Endodermal cell (in vitro differentiated cells): ENCODE measurements at places on chromosomes 7 and 10.

GRCh38 chr10:129102906-129103693, 363.9 kb upstream of the MGMT start:
- no peak for DNase-seq

DNA sequence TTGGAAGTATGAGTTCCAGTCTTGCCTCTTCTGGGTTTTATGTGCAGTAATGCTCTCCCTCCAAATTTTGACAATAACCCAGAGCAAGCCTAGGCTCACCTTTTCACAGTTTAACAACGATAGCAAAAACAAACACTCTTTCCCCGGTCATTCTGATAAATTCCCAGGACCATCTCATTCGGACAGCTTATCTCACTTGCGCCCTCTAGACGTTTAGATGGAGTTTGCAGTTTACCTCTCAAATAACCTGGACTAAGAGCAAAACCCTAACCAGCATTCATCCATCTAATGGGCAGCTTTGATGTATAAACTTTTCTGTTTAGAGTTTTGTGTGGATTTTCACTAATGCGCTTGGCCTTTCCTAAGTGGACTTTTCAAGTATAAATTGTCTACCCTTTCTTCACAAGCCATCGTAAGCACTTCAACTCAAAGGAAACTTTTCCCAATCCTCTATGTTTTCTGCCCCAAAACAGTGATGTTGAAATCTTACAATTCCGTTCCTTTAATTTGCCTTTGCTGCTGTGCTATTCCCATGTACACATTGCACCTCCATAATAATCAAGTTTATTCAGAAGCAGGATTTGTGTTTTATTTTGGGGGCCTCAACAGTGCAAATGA, 114.9 kb downstream of the HDAC9 start:
- DNase-seq, result peak; percentile 76

GRCh38 chr10:97116462-97117162, 69.1 kb downstream of the SLIT1 start:
- no peak for DNase-seq

- DNase-seq, result peak; percentile 76
Measured at GRCh38 chr7:150399421-150400007, 20.4 kb downstream of the ZNF775 start.

GRCh38 chr10:61970182-61971002, 68.9 kb downstream of the ARID5B start:
- DNase-seq, result no peak

GRCh38 chr10:49377256-49377655, 18.6 kb downstream of the DRGX start:
- no peak for DNase-seq

GRCh38 chr7:21414795-21415393, 13.0 kb upstream of the SP4 start:
- DNase-seq, result no peak

DNA sequence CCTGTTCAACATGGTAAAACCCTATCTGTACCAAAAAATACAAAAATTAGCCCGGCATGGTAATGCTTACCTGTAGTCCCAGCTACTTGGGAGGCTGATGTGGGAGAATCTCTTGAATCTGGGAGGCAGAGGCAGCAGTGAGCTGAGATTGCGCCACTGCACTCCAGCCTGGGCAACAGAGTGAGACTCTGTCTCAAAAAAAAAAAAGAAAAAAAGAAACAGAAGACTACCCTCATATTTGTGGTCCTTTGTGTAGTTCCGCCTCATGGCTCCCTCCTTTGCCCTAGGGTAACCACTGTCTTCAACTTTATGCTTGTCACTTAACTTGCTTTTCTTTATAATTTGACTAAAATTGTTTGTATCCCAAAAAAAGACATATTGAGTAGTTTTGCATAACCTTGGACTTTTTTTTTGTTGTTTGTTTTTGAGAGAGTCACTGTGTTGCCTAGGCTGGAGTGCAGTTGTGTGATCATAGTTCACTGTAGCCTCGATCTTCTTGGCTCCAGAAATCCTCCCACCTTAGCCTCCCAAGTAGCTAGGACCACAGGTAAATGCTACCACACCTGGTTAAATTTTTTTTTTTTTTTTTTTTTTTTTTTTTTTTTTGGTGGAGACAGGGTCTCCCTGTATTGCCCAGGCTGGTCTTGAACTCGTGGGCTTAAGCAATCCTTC, 3.7 kb downstream of the ZNF487 start:
- no peak for DNase-seq

DNA sequence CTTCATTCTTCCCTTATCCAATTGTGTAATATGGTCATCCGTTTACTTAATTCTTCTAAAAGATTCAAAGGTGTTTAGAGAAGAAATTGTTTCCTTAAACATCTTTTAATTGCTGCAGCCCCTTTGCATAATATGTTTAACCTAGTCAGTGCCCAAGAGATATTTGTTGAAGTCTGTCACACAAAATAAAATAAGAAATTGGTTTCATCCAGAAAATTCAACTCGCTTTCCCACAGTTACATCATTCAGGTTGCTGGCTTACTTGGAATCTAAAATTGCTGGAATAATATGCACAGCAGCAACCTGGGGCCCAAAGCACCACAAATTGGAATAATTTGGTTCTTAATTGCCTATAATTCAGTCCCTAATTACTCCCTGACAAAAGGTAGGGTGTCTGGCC, 155.1 kb upstream of the ETV1 start:
- no peak for DNase-seq

GRCh38 chr7:147857152-147858140, 733.1 kb upstream of the C7orf33 start:
- no peak for DNase-seq

DNA sequence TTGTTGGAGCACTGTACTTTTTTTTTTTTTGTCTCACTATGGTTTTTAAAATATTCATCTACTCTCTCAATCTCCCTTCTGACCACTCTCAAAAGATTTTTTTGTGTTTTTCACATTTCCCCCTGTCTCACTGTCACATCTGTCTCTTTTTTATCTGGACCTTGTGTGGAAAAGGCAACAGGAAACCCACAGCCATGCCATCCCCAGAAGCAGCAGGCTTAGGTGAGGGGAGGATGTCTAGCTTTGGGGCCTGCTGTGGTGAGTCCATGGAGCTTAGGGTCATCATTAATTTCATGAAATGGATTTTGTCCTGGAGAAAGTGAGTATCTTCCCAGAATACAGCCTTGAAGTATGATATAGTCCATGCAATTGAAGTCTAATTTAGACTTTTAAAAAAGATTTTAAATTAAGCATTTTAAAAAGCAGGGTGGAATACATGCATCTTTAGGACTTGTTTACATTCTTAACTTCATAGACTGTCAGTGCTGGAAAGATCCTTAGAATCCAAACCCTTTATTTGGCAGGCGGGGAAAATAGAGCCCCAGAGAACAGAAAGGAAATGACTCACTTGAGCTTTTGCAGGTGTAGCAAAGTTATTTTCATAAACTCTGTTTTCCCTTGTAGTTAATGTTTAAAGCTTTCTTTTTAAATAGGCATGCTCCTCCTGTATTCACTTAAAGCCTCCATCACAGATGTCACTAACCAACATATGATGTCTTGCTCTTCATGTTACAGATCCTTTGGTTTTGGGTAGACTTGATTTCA, 25.1 kb downstream of the MINDY4 start:
- no peak for DNase-seq

DNA sequence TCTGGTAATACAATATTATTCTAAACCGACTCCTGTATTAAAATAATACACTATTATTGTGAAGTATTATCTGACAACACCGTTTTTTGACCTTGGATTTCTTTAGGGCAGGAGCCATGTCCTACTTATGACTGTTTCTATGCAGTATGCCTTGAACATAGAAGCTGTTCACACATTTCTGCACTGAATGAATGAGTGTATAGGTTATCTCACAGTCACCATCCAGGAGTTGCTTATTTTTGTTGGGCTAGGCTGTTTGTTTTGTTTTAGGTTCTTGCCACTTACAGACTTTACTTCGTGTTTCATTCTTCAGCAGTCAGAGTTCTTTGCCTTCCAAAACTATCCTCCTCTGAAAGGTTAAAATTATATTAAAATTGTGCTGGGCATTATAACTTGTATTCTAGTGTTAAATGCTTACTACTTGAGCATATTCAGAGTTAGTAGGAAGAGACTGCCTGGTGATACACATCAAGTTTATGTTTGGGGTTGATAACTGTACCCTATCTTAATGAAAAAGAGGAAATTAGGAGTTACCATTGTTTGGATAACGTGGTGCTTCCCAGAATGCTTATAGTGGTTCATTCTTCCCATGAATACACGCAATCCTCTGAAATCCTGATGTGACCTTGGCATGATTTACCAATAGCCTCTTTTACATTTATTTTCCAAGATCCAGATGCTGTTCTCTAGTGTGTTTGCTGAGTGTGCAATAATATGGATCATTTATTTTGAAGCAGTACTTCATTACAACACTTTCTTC, 1.7 kb downstream of the RALA start:
- no peak for DNase-seq
